Stimulated activated CD4-positive, alpha-beta T cell treated with anti-CD3 and anti-CD28 coated beads, Interleukin-15, amount 100 ng/mL, for 24 hours (primary cell): ENCODE measurements at places on chromosomes 12 and 14.

- no peak for DNase-seq
These were observed 194.4 kb downstream of the EFCAB11 start for GRCh38 chr14:89760086-89760485.

DNA sequence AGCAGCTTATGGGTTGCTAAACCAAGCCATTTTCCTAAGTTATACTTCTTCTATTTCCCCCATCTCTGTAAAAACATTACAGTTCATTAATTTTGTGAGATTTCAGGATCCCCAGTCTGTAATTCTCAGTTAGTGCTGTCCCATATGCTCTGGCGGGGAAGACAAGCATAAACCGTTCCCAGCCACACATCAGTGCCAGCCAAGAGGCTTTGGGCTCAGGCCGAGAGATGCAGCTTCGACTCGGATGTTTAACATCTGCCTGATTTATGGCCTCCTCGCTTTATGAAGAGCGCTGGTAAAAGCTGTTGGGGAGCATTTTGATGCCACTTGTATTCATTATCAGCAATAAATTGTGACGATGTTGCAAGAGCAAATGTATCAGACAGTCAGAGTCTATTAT lies 349.1 kb upstream of the CCDC196 start:
- no peak for DNase-seq

DNA sequence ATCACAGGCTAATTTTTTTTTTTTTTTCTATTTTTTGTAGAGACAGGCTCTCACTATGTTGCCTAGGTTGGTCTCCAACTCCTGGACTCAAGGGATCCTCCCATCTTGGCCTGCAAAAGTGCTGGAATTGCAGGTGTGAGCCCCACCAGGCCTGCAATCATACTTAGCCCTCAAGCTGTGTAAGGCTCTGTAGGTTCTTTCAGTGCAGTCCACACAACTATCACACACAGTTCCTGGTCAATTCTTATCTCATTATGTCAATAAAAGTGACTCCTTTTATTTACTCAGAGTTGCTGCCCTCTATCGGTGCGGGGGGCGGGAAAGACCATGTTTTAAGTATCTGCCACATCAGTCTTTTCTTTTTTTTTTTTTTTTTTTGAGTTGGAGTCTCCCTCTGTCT lies 29.0 kb downstream of the SLC2A3 start:
- DNase-seq: peak; percentile 55

DNA sequence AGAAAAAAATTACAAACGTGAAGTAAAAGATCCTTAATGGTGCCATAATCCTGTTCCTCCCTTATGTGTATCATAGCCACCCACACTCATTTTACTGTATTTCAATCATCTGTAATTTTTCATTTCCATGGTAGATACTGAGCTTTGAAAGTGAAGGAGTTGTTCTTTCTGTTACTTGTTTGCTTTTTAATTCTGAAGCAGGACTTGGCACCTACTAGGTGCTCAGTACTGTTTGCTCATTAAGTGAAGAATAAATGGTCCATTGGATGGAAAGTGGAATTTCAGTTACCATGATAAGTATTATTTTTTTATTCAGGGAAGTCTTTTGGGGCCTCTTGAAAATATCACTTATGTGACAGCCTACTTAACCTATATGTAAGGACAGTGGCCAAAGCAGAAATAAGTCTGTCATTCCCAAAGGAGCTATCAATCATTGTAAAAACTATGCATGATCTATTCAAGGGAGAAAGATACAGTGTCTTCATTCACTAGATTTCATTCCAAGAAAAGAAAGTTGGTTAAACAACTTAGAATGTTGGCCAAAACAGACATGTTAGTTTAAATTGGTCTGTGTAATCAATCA lies 1244.4 kb upstream of the SEL1L start:
- DNase-seq: no peak

DNA sequence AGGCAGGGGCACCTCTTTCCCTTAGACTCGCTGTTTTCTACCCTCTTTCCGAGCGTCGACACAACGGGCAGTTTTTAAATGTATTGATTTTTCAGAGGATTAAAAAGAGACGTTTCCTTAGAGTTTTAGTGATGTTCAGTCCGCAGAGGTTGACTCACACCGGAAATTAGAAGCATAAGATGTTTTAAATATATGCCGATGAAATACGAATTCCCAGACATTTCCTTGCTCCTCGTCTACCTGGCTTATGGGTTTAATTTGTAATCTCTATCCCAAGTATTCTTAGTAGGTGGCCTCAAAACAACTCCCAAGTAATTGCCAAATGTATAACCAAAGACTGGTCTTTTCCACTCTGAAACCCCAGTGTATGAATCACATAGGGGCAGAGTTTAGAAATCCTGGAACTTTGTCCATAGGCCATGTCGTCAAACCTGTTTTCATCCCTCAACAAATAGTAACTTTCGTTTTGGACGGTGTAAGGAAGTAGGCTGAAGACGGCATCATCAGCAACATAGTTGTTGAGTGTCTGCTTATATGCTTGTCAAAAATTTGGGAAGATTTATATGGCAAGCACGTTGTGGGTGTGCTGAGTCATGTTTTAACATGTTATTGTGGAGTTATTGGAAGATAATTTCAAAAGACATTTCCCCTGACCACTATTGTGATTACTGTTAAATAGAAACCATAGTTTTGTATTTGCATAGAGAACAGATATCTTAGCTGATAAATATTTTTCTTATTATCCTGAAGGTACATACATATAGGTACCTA lies 824 bp downstream of the TBK1 start:
- no peak for DNase-seq

DNA sequence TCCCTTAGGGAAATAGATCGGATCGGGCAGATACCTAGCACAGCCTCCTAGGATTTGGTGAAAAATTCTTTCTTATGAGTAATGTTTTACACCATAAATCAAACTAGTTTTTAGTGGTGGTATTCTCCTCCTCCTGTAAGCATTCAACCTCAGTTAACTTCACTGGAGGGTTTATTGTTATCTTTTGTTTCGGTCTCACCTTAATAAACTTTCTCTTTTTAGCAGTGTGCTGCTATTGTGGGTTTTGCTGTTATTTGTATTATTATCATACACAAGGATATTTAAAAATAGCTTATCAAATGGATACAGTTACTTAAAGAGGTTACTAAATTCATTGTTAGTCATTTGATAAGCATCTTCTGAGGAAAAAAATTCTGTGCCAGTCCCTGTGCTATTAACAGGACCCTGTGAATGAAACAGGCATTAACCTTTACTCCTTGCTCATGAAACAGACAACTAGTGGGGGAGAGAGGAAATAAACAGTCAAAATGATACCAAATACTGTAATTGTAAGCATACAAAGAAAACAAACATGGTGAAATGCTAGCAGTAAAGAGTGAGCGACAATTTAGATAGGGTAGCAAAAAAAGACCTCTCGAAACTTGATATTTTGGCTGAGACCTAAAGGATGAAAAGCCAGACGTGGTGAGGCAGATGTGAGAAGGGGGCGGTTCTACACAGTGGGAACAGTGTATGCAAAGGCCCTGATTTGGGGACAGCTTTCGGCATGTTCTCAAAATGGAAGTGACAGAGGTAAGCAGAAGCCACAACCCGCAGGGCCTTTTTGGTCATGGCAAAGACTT lies 178.7 kb upstream of the SOX5 start:
- DNase-seq: no peak

DNA sequence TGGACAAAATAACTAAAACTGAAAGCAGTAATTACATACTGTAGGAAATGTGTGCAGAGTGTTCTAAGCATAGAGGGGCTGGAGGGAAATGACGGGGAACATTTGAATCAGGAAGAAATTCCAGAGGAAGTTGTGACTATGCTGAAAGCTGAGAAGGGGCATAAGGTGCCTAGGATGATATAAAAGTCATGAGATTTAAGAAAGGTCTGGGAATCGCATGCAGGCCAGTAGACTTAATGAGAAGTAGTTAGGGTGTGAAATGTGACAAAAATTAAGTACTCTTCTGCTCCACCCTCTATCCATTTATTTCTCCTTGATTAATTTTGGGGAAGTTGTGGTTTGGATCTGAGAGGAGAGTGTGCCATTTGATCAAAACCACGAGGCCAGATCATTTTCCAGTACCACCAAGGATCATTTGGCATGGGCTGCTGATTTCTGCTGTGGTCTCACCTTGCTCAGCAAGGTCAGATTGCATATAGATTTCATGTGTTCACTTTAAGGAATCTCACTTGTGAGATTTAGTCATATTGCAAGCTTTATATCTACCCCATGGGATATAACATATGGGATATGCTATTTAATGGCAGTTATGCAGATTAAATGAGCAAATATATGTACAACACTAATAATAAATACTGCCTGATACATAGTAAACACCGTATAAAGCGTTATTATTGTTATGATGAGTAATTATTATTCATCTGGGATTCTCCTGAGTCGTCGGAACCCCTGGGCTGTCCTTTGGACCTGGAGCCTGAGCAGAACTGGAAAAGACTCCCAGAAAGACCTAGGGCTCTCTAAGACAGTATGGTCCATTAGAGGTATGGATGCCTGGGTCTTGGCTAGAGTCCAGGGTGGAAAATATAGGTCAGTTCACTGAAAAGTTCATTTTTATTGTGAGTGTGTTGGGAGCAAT lies 72.3 kb downstream of the SRGAP1 start:
- DNase-seq: no peak

- no peak for DNase-seq
These were observed 39.8 kb downstream of the BAZ1A start for GRCh38 chr14:34835312-34835711.
